ENCODE measurements at places on chromosomes 6 and 20. TPM values are rescaled to one million over a fixed set of nuclear protein-coding genes. Genes with fewer than 3 reads are reported as not detected.

DNA sequence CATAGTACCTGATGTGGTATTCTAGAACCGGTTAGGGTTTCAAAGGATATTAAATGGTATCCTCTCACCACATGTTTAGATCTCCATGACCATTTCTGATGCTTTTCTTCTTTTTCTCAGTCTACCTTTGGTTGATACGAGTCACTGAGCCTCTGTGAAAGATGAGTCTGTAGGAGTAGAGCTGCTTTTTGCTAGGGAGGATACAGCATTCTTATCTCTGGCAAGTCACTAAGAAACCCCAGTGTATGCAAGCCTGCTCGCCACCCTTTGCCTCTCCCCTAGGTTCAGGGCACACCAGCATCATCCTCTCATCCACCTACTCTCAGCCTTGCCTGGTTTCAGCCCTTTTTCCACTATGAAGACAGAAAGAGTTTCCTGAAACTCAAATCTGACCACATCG is 89.9 kb downstream of the MTFR2 start:
- no peak for DNase-seq

DNA sequence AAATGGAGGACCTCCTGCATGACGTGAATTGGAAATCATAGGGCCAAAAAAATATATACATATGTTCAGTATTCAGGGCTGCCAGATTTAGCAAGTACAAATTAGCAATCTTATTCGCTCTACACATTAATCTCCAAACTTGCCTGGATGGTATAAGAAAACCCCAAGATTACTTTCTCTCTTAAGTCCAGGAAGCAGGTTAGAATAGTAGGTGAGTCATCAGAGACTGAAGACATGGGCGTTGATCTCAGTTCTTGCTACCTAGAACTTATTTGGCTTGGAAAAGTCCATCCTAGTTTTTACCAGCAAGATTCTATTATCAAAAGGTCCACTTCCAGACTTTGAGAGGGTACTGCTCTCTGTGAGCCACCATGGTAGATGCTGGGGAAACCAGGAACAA is 47.4 kb downstream of the GPR63 start:
- DNase-seq = no peak

- DNase-seq = no peak
These were observed 46.2 kb upstream of the SUPT3H start for GRCh38 chr6:45423824-45424450.

GRCh38 chr6:46583721-46584120 is 68.9 kb downstream of the CYP39A1 start:
- DNase-seq = no peak

GRCh38 chr6:10177704-10178103 is 237.2 kb downstream of the TFAP2A start:
- no peak for DNase-seq

Gene SCRT2
- not detected for total RNA-seq

Gene ARHGAP40
- 1.2 TPM for total RNA-seq

Gene MUC22
- total RNA-seq = not detected

Gene LST1
- total RNA-seq = 229 TPM

Gene ATP6V1G2
- total RNA-seq = 1.2 TPM

DNA sequence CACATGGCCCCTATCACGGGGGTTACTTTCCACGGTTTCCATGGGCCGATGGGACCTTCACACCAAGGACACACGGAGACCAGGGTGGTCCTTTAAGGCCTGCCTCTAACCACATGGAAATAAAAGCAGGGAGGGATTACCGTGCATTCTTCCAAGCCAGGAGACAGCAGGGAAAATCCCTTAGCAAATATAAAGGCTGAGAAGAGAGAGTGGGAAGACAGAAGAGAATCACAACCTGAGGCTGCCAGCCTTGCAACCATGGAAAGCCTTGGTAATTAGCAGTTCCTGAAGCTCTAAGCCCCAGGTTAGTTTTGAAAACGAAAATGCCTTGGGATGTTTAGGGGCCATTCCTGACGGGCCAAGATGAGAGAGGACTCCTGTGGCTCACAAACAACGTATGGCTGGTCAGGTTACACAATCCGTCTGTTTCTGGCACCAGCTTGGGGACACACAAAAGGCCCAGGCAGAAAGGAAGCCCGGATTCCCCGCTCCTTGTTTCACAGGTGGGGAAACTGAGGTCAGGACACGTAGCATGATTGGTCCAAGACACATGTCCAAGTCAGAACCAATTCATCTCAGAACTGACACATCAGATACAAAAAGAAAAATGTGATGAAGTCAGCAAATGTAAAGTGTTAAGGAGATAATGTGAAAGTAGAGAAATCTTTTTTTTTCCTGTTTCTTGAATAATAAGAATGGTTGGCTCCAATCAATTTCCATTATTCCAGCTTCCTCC is 2.8 kb downstream of the PREX1 start:
- no peak for DNase-seq

- DNase-seq = no peak
These were observed 185.8 kb downstream of the TTLL2 start for GRCh38 chr6:167510648-167511047.

Gene RSPH9
- total RNA-seq = not detected

- DNase-seq = no peak
These were observed 10.7 kb downstream of the COL9A1 start for GRCh38 chr6:70292193-70292592.

Gene RAET1E
- total RNA-seq = not detected

Gene DLK2
- total RNA-seq = not detected

DNA sequence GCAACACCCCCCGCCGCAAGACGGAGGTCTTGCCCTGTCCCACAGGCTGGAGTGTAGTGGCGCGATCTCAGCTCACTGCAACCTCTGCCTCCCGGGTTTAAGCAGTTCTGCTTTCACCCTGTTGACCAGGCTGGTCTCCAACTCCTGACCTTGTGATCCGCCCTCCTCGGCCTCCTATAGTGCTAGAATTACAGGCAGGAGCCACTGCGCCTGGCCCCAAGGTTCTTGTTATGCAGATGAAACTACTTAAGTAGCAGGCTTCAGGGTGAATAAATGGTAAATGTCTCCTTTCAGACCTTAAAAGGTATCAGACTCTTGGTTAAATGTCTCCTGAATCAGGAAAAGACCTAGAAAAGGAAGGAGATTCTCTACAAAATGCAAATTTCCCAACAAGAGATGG is 95.4 kb upstream of the TMEM181 start:
- no peak for DNase-seq

- DNase-seq = no peak
These were observed 32.1 kb downstream of the LAMA4 start for GRCh38 chr6:112221981-112222852.

Gene SOX12
- 9.0 TPM for total RNA-seq
